ENCODE measurements at places on chromosomes 7 and 10.

DNA sequence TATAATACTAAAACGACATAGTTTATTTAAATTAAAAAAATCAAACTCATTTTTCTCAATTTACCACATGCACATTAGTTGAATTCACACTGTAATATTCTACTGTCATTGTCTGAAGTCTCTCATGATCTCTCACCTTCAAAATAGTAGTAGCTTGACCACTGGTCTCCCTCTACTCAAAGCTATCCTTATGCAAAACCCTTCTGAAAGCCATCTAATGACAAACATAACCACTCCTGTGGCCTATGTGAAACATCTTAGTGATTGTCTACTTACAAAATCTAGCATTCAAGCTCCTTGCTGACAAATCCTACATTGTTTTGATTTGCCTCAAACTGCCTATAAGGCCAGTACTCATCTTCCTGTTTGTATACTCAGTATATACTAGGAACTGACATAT is 606.0 kb upstream of the GHITM start:
- DNase-seq, result no peak

DNA sequence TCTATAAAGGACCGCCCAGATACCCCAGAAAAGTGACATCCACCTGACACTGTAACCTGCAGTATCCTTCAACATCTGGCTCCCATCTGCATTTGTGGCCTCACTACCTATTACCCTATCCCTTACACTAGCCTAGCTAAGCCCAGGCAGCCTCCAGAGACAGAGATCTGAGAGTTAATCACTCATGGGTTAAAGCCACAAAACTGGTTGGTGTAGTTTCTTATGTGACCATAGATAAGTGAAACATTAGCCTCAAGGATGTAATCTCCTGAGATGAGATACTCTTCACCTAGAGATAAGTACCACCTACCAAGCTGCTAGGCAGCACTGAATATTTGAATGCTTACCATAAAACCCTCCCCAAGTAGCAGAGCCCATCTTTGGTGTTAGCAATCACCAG is 35.4 kb downstream of the CTTNBP2 start:
- no peak for DNase-seq

GRCh38 chr10:23367896-23368595 is 23.4 kb upstream of the C10orf67 start:
- DNase-seq, result no peak

GRCh38 chr7:132528695-132529094 is 47.6 kb downstream of the PLXNA4 start:
- DNase-seq, result no peak

- no peak for DNase-seq
Measured at GRCh38 chr7:158439035-158439434, 148.6 kb downstream of the PTPRN2 start.

DNA sequence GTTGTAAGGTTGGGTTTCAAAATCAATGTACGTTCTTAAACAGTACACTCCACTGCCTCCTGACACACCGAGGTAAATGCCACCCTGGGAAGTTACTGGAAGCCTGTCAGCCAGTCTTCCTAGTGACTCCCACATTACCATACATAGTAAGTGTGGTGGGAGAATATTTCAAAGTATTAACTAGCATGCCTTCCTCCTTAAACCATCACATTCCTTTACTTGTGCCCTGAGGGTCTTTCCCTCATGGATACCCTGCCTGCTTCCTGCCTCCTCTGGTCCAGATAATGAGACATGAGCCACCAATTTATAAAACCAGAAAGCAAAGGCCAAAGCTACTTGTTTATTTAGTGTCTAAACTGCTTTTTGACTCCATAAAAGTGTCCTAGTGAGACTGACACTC is 23.3 kb upstream of the SORCS3 start:
- DNase-seq, result no peak

GRCh38 chr10:34576797-34577196 is 238.3 kb downstream of the PARD3 start:
- DNase-seq, result no peak

DNA sequence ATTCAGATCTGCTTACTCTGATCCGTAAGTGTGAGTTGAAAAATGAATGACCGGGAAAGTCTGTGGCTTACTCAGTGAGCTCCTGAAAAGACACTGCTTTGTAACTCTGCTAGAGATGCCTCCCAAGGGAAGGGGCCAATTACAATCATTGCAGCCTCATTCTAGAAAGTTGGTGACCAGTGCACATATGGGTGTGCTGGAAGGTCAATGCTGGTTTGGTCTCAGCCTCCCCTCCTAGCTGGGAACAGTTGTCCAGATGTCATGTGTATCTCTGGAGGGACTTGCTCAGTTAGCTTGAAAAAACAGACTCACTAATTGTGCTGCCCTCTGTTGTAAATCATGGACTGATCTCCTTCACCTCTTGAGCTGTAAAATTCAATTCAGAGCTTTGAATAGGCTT is 405.0 kb downstream of the ADRA2A start:
- DNase-seq, result no peak

- DNase-seq, result no peak
Measured at GRCh38 chr10:33519130-33519860, 184.8 kb upstream of the NRP1 start.

GRCh38 chr7:45149606-45150005 is 8.0 kb upstream of the RAMP3 start:
- no peak for DNase-seq

DNA sequence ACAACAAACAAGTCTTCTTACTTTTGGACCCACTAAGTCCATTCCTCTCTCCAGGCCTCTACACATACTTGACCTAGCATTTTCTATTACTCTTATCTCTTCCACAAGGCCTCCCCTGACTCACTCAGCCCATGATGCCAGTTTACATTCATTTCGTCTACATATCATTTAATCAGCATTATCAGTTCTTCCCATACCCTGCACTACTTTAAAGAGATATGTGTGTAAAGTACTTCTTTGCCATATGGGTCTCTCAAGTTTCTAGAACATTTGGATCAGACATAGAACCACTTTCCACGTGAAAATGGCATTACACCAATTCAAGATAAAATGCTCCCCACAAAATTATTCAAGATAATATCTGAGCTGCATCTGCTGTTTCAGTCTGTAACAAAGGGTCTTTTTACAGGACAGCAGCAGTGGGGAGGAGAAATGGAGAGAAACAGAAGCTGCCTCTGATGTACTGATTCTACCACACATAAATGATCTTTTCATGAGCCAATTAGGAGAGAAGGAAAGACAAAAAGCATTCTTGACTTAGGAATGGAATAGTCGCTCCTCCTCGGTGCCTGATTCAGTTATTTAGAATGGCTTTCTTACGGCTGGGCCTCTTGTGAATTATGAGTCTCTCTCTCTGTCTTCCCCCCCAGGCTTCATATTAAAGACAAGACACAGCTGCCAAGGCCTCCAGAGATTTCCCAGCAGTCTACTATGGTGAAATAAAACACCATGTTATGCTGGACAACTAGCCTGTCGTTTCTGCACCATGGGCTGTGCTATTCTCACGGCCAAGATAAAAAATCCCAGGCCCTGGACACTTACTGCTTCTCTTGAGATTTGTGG is 46.9 kb upstream of the SEPTIN7 start:
- DNase-seq, result peak; percentile 39

GRCh38 chr10:35324196-35324595 is 12.1 kb upstream of the CCNY start:
- DNase-seq, result no peak

GRCh38 chr7:99557940-99558305 is 519 bp upstream of the ZNF655 start:
- DNase-seq, result no peak

- DNase-seq, result no peak
Measured at GRCh38 chr7:131431289-131431688, 103.6 kb downstream of the MKLN1 start.

GRCh38 chr7:8714791-8715190 is 281.4 kb downstream of the NXPH1 start:
- DNase-seq, result no peak

- peak; percentile 33 for DNase-seq
Measured at GRCh38 chr7:104240401-104240800, 32.6 kb upstream of the ORC5 start.

DNA sequence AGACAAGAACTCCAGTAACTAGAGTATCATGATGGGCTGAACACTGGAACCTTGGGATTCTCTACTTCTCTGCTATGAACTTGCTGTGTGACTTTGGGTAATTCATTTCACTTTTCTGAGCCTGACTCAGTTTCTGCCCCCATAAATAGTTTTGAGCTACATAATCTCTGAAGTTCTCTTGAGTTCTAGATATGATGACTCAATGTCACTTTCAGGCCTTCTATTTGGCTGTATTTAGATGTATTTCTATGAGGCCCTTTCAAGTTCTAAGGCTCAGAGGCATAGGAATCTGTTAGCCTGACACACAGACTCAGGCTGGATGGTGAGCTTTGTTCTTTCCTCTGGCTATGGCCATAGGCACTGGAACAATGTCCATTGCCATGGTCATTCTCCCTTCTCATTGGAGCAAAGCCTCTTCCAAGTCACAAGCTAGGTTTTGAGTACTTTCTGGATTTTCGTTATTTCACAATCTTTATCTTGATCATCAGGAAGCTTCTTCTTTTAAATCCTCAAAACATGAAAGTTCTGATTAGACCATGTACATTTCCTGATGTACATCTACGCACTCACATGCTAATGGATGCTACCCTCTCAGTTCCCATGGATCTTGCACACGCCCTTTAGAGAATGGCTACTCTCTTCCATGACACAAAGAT is 101.6 kb downstream of the TES start:
- DNase-seq, result no peak

DNA sequence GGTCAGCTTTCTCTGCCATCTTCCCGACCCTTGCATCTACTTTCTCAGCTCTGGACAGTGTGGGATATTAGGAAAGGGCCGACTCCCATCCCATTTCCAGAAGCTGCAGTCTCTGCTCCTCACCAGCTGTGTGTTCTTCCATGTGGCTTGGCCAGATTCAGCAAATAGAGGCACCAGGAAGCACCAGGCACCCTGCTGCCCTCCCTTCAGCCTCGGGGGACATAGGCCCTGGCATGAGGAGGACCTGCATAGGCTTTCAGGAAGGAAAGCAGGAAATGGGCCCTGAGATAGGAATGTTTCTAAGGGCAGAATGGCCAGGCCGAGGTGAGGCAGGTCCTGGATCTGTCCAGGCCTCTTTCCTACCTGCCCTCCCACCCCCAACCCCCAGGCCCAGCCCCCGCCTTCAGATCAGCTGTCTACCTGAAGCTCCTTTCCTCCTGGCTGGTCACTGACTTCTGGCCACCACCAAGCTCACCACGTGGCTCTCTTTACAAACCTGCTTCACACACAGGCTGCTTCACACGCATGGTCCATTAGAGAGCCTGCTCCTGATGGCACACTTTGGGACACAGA is 27.5 kb upstream of the PURB start:
- DNase-seq, result no peak

DNA sequence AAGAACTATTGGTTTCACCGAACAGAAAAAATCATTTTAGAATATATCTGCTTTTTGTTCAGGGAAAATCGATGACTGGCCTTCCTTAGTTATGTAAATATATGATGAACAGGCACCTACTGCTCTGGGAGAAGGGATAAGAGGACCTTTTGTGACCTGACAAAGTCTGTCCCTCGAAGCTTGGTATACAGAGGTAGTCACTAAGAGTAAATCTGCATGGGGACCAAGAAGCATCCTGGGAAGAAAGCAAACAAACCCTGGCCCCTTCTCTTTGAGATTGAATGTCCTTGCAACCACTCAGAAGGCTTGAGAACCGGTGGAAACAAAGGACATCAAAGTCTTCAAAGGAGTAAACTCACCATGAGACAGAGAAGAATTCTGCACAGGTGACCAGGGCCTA is 52.3 kb downstream of the SKIDA1 start:
- no peak for DNase-seq

DNA sequence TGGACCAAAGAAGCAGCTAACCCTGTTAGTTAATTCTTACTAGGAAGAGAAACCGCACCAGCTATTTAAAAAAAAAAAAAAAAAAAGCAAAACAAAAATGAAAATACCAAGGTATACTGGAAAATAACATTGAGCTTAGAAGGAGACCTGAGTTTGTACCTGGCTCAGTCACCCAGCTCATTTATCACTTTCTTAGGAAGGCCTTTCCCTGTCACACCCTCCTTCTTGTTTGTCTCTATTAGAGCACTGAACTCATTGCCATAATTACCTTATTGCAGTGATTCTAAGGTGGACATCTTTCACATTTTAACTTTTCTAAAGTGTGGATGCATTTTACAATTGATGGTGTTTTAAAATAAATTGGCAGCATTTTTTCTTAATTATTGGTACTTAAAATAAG is 24.1 kb downstream of the UBE2D1 start:
- DNase-seq, result no peak

DNA sequence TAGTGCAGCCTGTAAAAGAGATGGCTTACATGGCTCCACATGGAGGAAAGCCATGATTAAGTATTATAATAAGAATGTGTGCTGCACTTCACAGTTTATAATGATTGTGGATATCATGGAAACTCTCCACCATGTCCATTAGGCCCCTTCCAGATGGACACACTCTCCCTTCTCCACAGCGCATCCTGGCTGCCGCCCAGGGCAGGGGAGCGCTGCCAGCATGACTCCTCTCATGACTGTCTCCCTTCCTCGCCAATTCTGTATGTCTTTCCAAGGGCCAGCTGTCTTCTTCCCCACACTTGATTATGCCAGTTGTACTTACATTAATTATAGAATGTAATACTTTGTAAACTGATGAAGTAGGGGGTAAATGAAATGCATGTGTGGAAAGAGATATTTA is 259.3 kb upstream of the TMEM72 start:
- peak; percentile 64 for DNase-seq

DNA sequence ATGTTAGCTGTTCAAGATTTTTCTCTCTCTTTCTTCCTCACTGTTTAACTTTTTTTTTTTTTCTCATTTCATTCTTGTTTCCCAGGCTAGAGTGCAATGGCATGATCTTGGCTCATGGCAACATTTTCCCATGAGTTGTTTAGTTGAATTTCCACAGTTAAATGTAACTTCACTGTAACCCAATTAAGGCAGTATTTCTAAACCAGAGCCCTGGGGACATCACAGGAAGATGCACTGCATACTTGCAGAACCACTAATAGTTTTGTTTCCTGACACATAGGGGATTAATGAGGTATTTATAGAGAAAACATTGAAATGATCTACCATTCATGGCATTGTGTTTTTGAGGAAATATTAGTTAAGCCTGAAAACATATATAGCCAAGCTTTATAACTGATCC is 795.6 kb upstream of the GHITM start:
- DNase-seq, result no peak

DNA sequence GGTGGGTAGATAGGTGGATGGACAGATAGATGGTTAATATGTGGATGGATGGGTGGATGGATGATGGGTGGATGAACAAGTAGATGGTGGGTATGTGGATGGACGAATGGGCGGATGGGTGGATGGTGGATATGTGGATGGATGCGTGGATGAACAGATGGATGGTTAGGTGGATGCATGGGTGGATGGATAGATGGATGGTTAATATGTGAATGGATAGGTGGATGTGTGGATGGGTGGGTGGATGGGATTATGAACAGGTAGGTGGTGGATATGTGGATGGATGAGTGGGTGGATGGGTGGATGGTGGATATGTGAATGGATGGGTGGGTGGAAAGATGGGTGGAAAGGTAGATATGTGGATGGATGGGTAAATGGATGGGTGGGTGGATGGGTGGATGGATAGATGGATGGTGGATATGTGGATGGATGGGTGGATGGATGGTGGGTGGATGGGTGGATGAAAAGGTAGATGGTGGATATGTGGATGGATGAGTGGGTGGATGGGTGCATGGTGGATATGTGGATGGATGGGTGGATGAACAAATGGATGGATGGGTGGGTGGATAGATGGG is 14.8 kb downstream of the KNDC1 start:
- DNase-seq, result no peak

GRCh38 chr7:46571996-46572395 is 650.9 kb upstream of the IGFBP3 start:
- no peak for DNase-seq
